ENCODE measurements at places on chromosomes 2 and 18.

DNA sequence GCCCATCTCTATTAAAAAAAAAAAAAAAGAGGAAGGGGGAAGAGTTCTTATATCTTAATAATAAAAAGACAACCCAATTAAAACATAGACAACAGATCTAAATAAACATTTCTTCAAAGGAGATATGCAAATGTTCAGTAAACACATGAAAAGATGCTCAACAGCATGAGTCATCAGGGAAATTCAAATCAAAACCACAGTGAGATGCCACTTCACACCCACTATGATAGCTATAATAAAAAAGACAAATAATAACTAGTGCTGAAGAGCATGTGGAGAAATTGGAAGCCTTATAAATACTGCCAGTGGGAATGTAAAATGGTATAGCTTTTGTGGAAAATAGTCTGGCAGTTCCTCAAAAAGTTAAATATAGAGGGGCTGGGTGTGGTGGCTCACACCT lies 61.5 kb upstream of the CYP20A1 start:
- DNase-seq = no peak

- DNase-seq = no peak
These were observed 268.3 kb downstream of the PLCL1 start for GRCh38 chr2:198072655-198073054.

DNA sequence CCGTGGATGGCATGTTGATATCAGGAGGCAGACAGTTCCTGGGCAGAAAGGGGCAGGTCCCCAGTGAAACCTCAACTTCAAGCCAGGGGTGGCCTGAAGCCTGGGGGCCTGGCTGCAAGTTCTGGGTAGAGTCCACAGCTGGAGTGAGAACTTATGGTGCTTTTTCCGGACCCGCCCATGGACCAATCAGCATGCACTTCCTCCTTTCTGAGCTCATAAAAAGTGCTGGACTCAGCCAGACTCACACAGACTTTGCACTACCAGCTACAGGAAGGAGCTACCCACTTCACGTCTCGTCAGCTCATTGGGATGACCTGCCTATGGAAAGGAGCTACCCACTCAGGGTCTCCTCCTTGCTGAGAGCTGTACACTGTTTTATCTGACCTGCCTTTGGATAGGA lies 183.1 kb upstream of the MC4R start:
- DNase-seq = no peak

GRCh38 chr2:38064801-38065501 lies 11.0 kb downstream of the CYP1B1 start:
- DNase-seq = no peak

DNA sequence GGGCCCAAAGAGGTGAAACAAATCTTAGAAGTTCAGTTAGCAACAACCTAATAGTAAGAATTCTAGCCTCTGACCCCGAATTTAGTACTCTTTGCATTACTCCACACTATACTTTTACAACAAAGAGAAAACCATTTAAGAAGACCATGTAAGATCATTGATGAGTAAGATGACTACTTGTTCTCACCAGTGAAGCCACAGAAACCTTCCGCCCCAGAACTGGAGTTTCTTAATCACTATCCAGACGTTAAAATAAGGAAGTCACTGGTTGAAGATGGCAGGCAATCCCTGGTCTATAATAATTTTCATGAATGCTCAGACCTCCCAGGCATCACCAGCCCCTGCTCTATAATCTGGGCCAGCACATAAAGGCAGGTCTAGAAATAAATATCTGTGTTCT lies 95.0 kb downstream of the TMEM163 start:
- no peak for DNase-seq

DNA sequence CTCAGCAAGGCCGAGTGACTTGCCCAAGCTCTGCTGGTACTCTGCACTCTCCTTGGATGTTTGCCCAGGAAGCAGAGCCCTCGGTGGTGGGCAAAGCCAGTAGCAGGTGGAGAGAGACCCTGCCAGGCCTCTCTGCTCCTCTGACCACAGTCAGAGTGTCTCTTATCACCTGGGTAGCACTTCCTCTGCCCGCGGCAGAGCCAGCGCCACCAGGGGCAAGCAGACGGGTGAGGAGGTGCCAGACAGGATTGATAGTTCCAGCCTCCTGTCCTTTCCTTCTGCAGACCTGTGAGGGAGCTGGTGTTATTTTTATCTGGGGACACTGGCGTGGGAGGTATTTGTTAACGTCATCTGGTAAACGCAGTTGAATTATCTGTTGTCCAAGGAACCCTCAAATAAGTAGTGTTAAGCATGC lies 152.9 kb downstream of the SMAD7 start:
- no peak for DNase-seq

DNA sequence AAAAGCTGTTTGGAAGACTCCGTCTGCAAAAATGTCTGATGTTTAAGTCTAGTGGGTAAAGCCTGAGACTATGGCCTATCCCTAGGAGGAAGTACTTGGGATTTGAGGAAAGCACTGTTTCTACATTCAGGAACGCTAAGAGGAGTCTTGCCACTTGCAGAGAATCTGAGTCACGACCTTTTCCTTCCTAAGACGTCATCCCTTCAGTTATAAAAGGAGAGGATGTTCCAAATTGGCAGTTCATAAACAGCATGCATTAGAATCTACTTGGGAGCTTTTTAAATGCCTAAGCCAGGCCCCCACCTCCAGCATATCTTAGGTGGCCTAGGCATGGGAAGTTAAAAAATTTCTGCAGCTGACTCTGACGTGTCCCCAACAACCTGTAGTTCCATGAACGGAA lies 125.9 kb downstream of the TTC32 start:
- no peak for DNase-seq

DNA sequence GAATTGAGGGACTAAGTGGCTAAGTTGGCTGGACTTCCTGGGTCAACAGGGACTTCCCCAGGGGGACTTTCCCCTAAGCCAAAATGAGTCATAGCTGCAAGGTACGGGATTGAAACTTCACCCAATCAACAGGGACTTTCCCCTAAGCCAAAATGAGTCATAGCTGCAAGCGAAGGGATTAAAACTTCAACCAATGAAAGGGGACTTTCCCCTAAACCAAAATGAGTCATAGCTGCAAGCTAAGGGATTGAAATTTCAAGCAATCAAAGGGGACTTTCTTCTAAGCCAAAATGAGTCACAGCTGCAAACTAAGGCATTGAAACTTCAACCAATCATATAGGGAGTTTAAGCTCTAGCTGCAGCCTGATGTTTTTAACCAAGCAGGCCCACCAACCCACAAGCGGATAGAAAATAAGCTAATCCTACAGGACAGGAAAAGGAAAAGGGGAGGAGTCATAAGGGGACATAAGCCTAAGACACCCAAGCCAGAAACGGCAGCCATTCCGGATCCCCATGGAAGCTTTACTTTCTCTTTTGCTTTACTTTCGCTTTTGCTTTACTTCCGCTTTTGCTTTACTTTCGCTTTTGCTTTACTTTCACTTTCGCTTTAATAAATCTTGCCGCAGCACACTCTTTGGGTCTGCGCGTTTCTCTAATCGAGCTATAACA lies 1375.4 kb upstream of the CELF4 start:
- DNase-seq = peak; percentile 26

GRCh38 chr2:54239427-54239826 lies 16.6 kb downstream of the TSPYL6 start:
- DNase-seq = no peak

GRCh38 chr2:43778233-43778632 lies 4.4 kb downstream of the DYNC2LI1 start:
- no peak for DNase-seq

- DNase-seq = no peak
These were observed 22.0 kb downstream of the MXD1 start for GRCh38 chr2:69936906-69937305.

- DNase-seq = no peak
These were observed 133.7 kb downstream of the ACKR3 start for GRCh38 chr2:236703373-236703709.
